ENCODE measurements at places on chromosomes 13 and 19.
A peak's percentile ranks its signal among the peaks of the same experiment; 100 is the strongest.

DNA sequence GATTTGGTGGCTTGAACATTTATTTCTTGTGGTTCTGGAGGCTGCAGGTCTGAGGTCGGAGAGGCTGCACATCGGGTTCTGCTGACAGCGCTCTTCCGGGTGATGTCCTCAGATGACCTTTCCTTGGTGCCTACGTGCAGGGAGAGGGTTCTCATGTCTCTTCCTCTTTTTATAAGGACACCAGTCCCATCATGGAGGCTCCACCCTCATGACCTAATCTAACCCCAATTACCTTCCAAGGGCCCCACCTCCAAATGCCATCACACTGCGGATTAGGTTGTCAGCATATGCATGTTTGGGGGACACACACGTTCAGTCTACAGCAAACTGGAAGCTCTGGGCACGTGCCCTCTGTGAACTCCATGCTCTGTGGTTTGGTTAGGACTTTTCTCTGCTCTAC, 338.6 kb downstream of the FGF9 start:
- ATAC-seq: no peak

GRCh38 chr13:105502193-105502592, 1033.3 kb downstream of the EFNB2 start:
- no peak for ATAC-seq

- no peak for ATAC-seq
Measured at GRCh38 chr13:107770541-107770940, 444.8 kb downstream of the LIG4 start.

DNA sequence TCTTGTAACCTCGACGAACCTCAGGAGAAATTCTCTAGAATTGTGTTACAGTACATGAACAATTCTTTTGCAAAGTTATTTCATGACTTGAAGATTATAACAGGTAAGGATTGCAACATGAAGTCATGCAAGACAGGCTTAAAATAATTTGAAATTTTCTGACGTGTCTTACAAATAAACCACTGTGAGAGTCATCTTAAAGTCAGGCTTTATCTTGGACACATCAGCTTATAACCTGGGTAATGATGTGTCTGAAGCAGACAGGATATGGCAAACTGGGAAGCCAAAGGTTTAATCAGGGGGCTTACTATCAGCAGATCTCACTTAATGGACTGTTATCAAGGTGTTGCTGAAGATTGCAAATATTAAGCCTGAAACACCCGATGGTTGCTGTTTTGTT, 407.8 kb downstream of the KLF5 start:
- ATAC-seq: no peak

DNA sequence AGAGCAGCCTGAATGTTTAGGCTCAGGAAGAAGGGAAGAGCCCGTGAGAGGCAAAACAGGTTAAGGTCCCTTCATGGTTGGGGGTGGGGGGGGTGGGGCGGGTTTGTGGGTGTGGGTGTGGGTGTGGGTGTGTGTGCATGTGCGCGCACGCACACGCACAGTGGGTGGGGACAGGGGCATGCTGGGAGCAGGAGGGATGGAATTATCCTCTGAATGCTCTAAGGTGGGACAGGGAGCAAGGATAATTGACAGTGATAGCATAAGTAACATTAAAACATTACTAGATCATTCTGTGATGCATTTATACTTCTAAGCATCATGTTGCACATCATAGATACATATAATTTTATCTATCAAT, 64.7 kb downstream of the CCDC70 start:
- no peak for ATAC-seq

- no peak for ATAC-seq
Measured at GRCh38 chr19:30077851-30078355, 135.9 kb downstream of the URI1 start.

GRCh38 chr19:13097463-13098258, 5.0 kb downstream of the LYL1 start:
- ATAC-seq: no peak

DNA sequence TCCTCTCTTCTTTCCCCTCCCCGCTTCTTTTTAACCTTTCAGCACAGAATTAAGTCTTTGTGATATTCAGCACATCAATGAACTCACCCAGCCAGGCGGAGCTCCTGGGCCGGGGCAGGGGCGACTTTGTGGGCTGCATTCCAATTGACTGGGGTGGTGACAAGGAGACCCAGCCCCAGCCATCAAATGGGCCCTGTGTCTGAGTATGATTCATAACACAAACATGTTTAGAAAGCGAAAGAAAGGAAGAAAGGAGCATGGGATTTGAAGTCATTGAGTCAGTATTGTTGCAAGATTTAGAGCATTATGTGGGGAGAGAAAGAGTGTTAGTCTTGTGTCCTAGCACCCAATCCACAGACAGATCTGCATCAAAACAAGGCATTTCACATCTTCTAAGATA, 185.3 kb downstream of the LHFPL6 start:
- ATAC-seq: no peak

DNA sequence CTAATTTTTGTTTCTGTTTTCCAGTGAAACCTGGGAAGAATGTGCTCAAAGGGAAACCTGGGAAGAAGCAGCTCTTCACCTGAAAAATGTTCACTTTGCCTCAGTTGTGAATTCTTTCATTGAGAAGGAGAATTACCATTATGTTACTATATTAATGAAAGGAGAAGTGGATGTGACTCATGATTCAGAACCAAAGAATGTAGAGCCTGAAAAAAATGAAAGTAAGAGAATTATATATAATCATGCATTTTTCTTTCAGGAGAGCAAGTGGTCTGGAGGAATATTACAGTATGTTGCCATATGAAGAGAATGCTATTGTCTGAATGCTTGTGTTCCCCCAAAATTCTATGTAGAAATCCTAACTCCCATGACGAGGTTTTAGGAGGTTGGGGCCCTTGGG, 3.4 kb downstream of the NUDT15 start:
- ATAC-seq: no peak

DNA sequence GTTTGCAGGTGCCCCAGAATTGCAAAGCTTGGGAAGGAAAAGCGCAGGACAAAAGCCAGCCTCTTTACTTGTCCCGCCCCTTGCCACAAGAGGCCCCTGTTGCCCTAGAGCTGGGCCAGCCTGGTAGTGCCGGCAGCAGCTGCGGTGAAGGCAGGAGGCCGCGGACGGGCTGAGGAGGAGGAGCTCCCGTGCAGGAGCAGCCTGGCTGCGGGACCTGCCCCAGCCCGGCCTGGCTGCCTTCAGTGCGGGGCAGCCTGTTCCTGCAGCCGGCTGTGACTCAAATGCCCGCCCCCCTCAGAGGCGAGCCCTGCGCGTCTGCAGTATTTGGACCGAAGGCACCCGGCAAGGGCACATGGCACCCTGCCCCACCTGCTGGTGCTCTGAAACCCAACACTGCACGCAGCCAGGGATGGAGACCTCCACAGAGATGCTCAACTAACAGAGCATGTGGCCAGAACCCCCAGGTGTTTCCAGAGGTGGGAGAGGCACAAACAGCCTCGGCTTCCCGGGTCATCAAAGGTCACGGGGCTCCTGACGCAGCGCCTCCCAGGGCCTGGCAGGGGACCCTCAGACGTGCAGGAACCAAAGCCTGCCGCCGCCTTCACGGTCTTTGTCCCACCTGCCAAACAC, 29.7 kb downstream of the NAXD start:
- peak; percentile 64 for ATAC-seq

DNA sequence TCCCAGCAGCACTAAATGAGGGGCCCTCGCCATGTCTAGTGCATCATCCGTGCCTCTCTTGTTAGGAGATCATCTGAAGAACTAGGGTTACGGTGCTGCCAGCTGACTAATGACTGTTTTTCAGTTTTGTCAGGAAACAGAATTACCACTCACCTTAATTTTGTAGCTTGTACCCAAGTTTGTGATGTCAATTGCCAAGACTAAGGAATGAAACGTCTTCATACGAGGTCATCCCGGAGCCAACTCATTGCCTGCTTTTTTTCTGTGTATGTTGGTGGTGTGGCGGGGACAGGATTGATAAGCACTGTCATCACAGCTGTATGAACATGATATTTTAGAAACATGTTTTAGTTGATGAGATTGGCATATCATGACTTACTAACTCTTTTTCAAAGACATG, 100.6 kb downstream of the TNFRSF19 start:
- ATAC-seq: no peak

GRCh38 chr13:113148940-113149503, 9.4 kb upstream of the PROZ start:
- ATAC-seq: no peak

DNA sequence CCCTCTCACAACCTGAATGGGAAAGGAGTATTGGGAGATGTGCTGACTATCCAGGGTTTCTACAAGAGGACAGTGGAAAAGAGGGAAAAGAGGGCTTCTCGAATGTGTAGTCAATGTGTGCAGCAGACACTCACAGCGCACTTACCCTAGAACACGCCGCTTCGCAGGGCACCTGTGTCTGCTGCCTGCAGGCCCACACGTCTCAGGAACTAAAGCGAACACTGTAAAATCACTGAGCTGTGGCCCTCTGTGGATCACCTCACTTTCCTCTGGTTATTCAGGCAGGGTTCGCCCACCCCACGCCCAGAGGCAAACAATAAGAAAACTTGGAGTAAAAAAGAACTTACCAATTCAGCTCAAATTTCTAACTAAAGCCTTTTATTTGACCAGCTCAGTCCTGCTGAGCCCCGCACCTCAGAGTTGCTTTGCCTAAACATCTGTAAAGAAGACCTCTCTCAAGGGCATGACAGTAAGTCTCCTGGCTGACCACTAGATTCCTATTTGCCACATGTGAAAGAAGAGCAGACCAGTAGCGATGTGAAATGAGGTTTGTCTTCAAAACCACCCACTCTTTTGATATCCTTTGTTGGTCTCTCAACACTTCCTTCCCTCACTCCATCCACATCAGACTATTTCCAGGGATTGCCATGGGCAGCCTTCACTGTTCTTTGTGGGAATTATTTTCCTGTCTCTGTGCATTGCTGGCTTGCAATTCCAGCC, 19.3 kb upstream of the DOCK9 start:
- no peak for ATAC-seq

- no peak for ATAC-seq
Measured at GRCh38 chr19:37975071-37975470, 68.1 kb downstream of the SIPA1L3 start.

GRCh38 chr19:9565900-9566705, 18.2 kb downstream of the ZNF121 start:
- ATAC-seq: no peak

- ATAC-seq: no peak
Measured at GRCh38 chr19:3660493-3661219, 34.1 kb upstream of the CACTIN start.

DNA sequence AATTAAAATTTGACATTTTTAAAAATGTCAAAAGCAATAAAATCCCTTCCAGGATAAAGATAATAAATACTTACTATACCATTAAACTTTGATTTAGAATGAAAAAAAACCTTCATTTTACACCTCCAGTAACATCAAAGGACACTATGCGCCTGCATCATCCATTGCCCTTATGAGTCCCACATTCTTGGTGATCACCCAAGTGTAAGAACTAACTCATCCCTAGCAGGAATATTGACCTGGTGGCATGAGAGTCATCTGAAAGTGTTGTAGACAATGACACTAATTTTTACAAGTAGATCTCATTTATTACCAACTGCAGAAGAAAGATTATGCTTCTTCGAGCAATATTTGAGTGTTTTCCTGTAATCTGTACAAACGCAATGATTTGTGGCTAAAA, 1128.9 kb downstream of the EFNB2 start:
- no peak for ATAC-seq

DNA sequence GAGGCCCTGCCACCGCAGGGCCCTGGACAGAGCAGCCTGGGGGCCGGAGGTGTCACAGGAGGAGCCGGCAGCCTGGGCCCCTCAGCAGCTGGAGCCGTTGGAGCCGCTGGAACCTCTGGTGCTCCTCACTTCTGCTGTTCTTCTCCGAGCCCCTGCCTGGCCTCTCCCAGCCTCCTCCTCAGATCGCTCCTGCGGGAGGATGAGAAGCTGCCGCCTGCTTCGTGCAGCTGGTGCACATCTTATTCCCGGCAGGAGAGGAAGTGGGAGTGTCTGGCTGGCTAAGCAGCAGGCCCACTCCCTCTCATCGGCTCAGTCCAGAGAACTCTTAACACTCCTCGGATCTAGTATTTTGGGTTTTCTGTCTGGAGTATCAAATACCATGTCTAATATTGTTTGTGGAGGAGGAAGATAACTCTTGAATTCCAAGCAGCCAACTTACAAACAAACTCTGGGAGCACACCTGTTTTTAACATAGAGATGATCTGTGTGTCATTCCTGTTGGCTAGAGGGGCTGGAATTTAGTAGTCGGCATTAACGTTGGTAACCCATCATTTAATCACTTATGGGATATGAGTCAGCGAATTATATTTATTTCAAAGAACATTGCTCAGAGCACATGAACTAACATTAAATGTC, 37.1 kb upstream of the RNF113B start:
- ATAC-seq: no peak

GRCh38 chr19:45275370-45275971, 24.4 kb downstream of the MARK4 start:
- no peak for ATAC-seq

DNA sequence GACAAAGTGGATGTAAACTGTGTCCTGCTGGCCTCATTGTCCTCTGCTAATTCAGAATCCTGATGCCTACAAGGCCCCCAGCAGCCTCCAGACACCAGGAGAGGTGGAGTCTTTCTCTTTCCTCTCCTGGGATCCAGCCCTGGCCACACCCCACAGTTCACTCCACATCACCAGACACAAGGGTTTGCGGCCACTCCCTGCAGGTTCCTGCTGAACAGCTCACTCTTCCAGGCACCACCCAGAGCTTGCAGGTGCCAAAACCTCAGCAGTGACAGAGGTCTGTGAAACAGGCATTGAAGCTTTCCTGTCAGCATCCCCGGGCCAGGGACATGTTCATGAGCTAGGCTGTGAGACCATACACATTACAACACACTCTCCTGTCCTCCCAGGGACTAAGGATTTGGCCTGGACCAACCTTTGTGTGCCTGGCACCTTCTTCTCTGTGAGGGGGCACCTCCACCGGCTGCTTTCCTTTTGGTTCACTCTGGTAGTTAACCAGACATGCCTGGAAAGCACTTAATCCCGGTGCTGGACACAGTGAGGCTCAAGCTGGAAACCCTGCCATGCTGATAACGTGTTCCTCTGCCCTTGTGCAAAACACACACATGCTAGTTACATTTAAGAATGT, 11.1 kb upstream of the ATP12A start:
- ATAC-seq: no peak
